ENCODE measurements at places on chromosomes 12 and 14.

- no peak for DNase-seq
Measured at GRCh38 chr12:61798778-61799177, 461.4 kb upstream of the USP15 start.

GRCh38 chr14:36757734-36758601, 96.3 kb downstream of the PAX9 start:
- no peak for DNase-seq

DNA sequence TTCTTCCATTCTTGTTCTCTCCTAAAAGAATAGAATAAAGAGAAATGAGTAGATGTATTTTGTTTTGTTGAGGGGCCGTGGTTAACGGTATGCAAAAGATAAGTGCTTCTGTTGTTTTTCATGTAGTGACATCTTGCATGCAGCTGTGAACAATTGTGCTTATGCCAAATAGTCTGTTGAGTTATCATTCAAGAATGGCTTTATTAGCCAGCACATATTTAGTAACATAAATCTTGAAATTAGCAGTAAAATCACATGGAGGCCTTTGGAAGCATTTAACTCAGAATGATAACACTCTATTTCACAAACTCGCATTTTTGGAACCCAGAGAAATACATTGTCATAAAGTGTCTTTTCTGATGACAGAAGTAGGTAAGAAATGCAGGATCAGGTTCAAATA, 1772.0 kb upstream of the FLRT2 start:
- DNase-seq: no peak

- DNase-seq: no peak
Measured at GRCh38 chr14:96040828-96041371, 1.7 kb downstream of the C14orf132 start.
